Fibroblast of pulmonary artery (primary cell): ENCODE measurements at places on chromosomes 16 and 17.

DNA sequence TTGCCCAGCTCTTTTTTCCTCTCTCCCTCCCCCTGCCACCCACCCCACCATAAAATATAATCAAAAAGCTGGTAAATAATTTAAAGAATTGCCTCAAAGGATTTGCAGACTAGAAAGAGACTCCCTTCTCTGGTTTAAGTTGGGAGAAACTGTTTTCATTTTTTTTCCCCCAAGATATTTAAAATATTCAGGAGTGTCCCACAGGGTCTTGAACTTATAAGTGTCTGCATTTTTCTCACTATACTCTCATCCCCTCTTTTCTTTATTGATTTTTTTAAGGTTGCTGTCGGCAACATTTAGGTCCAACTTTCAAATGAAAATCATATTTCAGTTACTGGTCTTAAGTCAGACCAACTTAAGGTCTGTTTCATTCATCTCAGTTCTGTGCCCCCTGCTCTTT, 210.2 kb downstream of the MSI2 start:
- no peak for DNase-seq

DNA sequence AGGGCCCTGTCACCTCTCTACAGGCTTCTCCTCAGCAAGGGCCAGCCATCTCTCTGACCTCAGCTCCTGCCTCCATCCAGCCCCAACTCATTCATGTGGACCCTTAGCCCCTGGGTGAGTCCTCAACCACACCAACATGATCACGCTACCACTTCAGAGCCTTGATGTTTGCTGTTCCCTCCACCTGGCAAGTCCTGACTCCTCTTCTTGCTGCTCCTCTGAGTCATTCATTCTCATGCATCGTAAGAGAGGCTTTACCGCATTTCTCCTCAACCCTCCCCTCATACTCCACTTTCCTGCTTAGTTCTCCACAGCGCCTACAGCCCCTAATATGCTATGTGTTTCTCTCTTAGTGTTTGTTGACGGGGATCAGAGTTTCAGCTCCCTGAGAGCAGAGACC, 99.9 kb downstream of the C17orf67 start:
- DNase-seq: no peak

DNA sequence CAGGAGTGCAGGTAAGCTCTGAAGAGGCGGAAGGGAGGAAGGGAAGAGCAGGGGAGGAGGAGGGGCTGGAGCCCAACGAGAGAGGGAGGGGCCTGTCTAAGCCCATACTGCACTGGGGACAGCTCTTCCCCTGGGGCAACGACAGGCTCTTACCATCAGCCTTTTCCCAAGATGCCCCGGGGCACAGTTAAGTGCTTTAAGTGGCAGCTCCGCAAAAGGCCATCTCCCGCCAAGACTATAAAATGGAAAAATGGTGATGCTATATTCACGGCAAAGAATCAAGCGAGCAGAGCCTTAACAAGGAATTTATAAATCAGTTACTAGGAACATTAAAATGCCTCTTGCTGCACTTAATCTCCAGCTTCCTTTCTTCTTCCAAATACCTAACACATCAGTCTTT, 110.2 kb upstream of the NLRP1 start:
- no peak for DNase-seq

GRCh38 chr17:76642994-76643393, 563 bp downstream of the ST6GALNAC1 start:
- DNase-seq: no peak

- no peak for DNase-seq
These were observed 265.3 kb upstream of the HSBP1 start for GRCh38 chr16:83542491-83542890.

GRCh38 chr17:76689859-76690258, 20.9 kb downstream of the MXRA7 start:
- no peak for DNase-seq

GRCh38 chr16:50040710-50041109, 15.7 kb downstream of the CNEP1R1 start:
- no peak for DNase-seq

GRCh38 chr16:71767060-71767900, 41.4 kb downstream of the AP1G1 start:
- no peak for DNase-seq

- DNase-seq: no peak
These were observed 219.9 kb downstream of the C16orf78 start for GRCh38 chr16:49593424-49594040.

GRCh38 chr17:75922173-75922961, 17.7 kb upstream of the MRPL38 start:
- no peak for DNase-seq

DNA sequence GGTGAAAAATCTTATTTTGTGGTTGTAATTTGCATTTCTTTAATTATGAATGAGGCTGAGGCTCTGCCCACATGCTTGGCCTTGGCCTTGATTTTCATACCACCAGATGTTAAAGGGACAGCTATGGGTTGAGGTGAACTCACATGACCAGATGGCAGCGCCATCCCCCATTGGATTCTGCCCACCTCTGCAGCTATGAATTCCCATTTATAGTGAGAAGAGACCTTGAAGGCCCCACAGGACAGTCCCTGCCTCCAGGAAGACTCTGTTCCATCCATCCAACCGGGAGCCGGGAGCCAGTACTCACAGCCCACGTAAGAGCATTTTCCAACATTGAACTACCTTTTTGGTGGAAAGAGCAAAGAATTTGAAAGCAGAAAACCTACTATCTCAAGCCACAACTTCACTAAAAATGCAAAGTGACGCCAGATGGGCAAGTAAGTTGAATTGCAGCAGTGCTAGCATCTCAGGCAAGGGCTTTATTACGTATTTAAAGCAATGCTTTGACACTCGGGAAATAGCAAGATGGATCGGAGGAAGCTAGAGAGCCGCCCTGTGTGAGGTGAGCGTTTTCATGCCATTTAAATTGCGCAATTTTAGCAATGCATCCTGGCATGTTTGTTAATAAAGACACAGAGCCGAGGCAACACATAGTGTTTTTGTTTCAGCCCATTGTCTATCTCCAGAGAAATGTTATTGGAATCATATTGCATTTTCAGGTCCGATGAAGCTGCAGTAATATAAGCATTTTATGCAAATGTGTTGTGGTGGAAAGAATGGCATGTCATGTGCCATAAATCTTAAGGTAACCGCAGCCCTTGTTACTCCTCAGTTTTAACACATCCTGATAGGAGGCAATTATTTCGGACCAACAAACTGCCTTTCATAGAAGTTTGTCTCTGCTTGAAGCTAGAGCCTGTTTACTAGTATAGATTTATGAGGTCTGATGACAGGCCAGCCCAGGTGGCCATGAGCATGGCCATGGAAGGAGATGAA, 273.4 kb upstream of the TNRC6C start:
- DNase-seq: no peak

- DNase-seq: peak; percentile 9
These were observed 21.0 kb downstream of the FBXO39 start for GRCh38 chr17:6796887-6797490.

- no peak for DNase-seq
These were observed 21.7 kb downstream of the CARHSP1 start for GRCh38 chr16:8847145-8847544.

GRCh38 chr17:12866244-12866643, 76.9 kb downstream of the ARHGAP44 start:
- DNase-seq: no peak

DNA sequence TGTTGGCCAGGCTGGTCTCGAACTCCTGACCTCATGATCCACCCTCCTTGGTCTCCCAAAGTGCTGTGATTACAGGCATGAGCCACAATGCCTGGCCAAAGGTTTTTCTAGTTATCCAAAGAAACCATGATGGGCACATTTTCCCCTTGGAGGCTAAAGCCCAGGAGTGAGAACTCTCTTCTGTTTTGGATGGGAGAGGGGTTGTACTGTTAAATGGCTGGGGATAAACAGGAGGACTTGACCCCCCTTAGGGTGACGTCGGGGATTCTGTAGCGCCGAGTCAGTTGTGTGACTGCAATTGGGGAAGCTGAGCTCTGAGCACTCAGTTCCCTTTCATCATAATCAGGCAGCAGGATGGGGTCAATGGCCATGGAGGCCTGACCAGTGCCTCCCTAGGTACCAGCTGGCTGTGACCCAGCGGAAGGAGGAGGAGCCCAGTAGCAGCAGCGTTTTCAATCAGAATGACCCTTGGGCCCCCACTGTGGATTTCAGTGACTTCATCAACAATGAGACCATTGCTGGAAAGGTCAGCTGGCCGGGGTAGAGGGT, 4.1 kb downstream of the AOC3 start:
- DNase-seq: no peak

DNA sequence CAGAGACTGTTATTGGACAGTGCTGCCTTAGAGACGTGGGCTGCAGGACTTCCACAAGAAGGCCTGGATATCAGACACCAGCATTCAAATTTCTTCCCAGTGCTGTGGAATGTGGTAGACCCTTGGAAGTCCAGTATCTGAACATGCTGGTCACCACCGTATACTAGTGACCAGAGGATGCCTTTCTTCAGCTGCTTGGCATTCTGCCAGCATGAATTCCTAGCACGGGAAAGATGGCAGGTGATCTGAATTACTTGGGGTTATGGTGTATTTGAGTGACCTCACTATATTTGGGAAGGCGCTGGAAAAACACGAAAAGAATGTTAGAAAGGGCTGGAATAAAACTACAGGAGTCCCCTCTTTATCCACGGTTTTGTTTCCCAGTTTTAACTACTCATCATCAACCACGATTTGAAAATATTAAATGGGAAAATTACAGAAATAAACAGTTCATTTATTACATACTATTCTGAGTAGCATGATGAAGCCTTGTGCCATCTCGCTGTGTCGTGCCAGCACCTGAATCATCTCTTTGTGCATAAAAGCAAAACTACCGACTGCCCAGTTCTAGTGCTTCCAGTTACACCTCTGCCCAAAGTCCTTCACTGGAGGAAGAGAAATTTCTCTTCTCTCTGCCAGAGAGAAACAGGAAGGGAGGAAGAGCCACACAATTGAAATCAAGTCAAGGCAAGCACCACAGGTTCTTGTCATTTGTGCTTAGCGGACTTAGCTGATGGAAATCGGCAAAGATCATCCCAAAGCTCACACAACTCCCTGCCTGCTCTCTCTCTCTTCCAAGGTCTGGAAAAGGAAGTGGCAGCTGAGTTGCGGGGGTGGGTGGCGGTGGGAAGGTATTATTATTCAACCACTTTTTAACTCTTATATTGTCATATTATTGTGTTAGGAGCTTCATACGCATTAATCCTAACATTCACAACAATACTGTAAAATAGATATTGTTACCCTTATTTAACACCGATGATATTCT, 1.4 kb upstream of the CHST4 start:
- no peak for DNase-seq

DNA sequence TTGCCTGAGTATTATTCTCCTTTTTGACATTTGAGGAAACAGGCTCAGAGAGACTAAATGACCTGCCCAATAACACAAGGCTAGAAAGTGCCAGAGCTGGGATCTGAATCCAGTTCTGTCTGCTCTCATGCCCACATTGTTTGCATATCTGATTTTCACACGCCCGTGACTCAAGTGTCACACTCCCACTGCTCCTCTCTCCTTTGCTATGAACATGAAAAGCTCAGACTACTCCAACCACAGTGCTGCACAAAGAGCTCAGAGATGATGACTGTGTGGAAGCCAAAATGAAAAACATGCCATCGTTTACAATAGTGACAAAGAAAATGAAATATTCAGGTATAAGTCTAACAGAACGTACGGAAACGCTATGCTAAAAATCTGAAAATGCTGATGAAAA, 107.9 kb downstream of the SMG6 start:
- DNase-seq: no peak

GRCh38 chr16:10180771-10181163, 1.5 kb downstream of the GRIN2A start:
- DNase-seq: peak; percentile 2

DNA sequence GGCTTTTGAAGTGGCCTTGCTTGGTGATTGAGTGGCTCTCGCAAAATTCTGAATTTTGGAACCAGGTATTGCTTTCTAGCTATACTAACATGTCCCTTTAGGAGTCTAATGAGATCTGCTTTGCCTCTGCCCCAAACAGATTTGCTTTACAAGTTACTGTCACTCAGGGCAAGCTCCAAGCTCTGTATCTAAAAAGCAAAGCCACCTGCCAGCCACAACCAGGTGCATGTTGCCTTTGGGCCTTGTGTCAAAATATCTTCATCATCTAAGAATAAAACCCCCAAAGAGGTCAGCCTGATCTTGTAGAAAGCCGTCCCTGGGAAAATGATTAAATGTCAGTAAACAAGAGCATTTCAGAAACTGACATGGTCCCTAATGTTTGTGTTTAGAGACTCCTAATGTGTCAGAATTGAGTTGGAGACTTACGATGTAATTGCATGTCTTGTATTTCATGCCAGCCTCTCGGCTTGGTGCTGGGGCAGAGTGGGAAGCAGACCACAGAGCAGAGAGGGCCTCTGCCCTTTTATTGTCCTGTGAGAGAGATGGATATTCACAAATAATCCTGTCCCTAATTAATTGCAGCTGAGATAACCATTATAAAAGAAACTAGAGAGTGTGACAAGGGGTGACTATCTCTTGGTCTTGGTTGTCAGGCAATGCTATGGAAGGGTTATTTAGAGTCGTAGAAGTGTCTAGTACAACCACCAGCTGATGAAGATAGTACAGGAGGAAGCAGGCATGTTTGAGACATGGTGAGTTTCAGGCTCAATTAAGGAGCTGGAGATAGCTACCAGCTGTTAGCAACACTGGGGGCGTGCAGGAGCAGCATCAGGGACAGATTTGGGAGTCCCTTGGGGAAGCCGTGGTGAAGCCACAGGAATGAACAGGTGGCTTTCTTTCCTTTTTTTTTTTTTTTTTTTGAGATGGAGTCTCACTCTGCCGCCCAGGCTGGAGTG, 90.7 kb downstream of the PITPNC1 start:
- no peak for DNase-seq

DNA sequence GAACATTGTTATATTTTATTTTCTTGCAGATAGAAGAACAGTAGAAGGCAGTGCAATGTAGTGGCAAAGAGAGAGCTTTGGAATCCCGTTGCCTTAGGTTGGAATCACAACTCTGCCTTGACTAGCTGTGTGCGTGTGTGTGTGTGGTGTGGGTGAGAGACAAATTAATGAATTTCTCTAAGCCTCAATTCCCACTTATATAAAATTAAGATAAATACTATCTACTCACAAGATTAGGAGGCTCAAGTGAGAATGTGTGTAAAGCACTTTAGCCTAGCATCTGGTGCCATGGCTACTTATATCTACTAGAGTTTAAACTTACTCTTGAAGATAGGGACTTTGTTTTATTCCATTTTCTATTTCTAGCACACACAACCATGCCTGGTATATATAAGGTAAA, 12.8 kb downstream of the CPD start:
- DNase-seq: no peak

- no peak for DNase-seq
These were observed 1.7 kb upstream of the NLRP1 start for GRCh38 chr17:5585836-5586521.

DNA sequence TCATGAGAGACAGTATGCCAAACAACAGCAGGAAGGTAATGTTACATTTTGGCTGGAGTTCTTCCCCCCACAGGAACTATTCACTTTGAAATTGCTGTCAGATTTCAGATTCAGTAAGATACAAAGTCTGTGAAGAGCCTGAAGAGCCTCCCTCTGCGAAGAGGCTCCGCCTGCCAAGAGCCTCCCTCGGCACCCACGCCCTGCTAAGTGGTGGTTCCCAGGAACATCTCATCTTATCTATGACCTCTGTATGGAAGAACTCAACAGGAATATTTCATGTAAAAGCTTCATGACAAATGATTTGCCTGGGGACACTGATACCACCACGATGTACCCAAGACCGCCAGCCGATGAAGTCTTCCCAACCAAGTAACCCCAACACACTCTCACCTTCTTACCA, 3.2 kb downstream of the ZC3H7A start:
- no peak for DNase-seq
